ENCODE measurements at places on chromosomes 2 and 18.
A peak's percentile ranks its signal among the peaks of the same experiment; 100 is the strongest.

DNA sequence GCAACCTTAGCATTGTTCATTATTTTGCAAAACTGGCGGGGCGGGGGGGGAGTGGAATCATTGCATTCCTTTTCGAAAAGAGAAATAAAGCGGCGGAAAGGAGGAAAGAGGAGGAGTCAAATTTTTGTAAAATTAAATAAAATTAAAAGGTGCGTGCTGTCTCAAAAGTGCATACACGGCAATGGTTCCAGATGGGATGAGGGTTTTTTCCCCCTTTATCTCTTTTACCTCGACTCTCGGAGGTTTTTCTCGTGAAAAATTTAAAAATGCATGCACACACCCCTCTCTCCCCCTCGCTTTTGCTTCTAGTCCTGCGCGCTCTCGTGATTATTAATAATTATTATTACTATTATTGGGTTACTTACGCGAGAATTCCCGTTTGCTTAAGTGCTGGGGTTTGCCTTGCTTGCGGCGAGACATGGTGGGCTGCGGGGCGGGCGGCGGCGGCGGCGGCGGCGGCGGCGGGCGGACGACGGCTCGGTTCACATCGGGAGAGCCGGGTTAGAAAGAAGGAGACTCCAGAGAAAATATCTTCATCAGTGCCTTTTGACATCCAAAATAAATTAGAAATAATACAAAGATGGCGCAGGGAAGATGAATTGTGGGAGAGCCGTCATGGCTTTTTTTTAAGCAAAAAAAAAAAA, 481 bp downstream of the BCL11A start:
- no peak for DNase-seq

GRCh38 chr18:6370886-6371635, 43.6 kb downstream of the L3MBTL4 start:
- no peak for DNase-seq

DNA sequence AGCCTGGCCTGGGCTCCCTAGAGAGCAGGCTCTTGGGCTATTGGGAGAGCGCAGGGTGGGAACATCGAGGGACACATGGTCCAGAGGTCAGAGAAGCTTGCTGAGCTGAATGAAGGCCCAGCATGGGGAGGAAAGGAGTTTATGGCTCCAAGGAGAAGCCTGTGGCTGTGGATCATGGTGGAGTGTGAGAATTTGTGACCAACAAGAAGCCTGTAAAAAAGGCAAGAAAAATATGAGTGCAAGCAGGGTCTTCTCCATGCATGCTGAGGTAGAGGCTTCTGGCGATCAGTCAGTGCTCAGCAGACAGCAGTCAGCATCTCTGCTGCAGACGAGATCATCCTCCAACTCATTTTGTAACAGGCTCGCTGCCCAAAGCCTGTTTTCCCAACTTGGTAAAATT, 1.3 kb upstream of the SCYGR3 start:
- DNase-seq = no peak

DNA sequence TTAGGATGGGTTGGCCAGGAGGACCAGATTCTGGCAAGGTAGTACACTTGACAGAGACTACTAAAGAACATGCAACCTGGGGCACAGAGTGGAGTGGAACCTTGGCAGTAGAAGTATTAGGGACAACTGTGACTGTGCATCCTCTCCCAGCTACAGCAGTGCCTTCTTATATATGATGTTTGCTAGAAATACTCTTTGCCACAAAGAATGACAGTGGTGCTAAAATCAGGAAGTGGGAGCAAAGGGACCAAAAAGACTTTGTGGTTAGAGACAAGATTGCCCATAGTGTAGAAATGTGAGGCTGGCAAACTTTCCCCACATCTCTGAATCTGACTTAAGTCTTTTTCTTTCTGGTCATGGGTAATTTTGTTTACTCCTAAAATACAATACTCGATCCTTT, 9.4 kb upstream of the SLC38A11 start:
- no peak for DNase-seq

GRCh38 chr2:157986761-157987160, 110.6 kb upstream of the ACVR1 start:
- no peak for DNase-seq

DNA sequence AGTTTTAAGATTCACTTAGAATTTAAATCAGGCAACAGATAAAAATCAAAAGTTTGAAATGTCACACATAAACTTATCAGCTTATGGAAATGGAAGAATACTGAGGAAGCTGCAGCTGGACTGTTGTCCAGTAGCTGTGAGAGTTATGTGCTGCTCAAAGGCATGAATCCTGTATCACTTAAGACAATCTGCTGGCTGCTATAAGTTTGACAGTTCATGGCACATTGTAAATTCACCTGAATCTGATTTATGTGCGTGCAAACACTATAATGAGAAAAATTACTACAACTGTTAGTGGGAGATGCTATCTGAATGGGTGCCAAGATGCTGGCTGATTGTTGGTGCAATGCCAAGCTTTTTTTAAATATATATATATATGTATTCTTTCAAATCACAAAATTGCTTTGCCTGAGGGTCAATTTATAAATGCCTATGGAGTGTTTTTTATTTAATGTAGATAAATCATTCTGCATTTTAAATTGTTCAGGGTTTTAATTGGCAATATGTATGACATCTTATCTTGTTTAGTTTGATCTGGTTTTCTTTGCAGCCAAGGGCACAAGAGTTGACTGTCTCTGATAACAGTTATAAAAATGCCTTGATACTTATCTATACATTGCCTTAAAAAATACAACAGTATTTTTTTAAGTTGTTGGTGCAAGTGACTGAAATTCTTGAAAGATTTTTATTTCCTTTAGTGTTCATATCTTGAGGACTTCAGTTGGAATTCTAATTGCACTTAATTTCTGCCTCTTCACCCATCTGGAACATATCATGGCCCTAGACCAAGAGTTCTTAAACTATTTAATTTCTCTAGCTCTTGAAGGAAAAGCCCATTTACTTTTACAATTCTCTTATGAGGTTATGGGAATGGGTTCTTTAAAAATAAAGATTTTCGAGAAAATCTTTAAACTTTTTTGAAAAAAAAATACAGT, 48.7 kb downstream of the CAVIN2 start:
- no peak for DNase-seq

DNA sequence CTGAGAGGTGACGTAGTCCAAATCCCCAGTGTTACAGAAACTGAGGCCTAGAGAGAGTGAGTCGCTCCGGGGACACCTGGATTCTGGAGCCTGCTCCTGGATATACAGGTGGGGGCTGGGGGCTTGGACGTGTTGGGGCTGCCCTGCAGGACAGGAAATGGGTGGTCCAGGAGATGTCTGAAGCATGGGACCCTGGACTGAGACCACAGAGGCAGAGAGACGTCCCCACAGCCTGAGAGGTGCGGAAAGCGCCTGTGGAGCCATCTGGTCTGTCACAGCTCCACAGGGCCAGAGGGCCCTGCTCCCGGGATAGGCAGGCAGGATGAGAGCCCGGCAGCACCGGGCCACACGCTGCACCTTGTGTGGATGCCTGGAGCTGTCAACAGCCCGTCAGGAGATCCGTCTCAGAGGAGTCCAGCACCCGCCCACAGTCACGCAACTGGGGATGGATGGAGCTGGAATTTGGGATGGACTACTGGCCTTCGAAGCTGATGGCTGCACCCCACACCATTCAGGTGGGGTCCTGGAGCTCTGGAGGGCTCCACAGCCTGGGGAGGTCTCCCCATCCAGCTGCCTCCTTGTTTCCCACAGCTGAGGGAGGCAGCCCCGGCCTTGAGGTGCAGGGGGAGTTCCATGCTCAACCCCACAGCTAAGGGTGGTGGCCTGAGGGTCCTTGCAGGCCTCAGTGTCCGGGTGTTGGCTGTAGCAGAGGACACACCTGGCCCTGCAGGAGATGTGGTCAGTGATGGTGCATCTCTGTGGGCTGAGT, 303.0 kb downstream of the NDUFA10 start:
- no peak for DNase-seq

DNA sequence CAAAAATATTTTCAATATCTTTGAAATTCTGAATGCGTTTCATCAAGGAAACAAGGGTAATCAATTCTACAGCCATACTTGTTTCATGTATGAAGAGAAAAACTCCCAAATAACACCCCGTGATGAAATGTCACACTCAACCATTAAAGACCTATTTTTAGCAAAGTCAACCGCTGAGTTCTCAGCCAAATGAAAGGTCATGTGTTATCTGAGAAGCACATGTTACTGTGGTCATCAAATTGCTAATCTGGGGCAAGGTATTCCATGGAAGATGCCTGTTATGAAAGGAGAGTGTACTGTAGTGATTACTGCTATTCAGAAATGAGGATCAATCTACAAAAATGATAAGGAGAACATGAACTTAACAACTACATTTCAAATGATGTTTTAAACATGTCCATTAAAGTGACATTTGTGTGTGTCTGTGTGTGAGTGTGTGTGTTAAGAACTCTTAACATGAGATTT, 126.7 kb downstream of the BCL2 start:
- DNase-seq = no peak

DNA sequence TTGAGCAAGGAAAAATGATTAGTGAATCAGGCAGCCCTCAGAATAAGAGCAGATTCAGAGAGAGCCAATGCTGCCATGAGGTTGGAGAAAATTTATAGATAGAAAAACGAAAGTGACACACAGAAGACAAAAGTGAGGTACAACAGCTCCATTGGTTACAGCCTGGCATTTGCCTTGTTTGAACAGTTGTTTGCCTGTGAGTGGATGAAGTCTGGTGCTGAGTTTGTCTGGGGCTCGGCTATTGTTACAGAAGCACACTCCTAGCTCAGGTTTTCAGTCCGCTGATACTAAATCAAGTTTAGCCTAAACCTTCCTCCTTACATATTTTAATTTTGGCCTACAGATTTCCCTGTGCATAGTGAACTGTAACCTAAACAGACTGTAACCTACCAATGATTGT, 387.8 kb upstream of the RAB12 start:
- DNase-seq = no peak

GRCh38 chr2:133586978-133587377, 18.7 kb upstream of the NCKAP5 start:
- DNase-seq = no peak

DNA sequence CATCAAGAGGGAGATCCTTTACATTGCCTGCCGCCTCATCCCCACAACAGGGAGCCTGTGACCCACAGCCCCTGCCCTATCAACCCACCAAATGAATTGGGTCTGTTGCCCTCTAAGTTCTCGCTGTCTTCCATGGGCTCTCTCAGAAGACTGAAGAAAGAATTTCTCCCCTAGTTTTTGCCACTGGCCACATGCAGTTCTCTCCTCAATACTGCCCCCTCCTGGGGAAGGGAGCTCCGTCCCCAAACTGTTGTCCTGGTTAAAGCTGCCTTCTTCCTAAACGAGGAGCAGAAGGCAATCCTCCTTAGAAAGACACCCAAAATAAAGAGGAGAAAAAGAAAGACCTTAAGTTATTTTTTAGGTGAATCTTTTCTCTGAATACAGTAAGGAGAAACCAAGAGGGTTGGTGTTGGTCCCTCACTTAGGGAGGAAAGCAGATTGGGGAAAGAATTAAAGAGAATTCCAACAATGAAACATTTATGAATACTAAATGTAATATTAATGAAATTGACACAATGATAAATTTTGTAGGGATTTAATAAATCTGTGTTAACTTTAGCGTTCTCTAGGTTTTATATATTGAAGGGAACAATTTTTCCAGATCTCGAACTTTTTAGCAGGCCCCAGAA, 31.1 kb upstream of the SATB2 start:
- peak; percentile 78 for DNase-seq

- no peak for DNase-seq
These were observed 64.0 kb upstream of the ZEB2 start for GRCh38 chr2:144583741-144584453.

GRCh38 chr2:106116248-106116647, 77.9 kb downstream of the UXS1 start:
- DNase-seq = no peak

DNA sequence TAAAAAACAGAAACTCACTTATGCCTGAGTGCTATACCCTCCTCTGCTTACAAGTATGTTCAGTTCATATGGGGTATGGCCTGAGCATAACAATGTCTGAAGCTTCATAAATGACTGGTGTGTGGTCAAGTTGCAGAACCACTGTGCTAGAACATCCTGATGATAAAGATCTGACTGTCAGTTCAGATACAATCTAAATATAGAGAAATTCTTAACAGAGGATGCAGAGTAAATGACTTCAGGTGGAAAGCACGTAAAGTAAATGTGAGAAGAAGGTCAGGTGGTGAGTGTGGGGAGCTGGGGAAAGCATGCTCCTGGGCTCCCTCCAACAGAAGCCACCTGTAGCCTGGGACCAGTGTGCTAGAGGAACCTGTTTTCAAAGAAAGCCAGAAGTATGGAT, 926.2 kb downstream of the TSN start:
- DNase-seq = no peak

DNA sequence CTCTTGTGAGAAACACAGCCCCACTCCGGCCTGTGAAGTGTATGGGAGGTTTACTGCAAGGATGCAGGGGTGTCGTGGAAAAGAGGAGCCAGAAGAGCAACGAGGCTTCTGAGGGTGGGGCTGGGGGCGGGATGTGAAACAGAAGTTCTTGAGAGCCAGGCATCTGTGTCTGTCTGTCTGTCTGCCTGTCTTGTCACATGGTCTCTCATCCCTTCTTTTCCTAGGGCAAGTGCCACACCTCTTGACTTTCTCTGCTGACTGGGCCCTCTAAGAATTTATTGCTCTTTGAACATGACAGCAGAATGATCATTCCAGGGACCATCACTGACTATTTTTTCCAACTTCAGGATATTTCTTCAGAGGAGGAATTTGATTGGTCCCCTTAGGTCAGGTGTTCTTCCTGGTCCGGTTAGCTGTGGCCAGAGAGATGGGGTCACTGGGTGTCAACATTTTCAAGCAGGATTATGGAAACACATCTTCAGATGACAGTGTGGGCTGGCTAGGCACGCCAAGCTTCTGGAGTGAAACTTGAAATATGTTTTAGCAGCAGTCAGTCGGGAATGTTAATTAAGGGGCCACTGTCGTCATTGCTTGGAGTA, 131.0 kb downstream of the FHOD3 start:
- DNase-seq = no peak

GRCh38 chr2:46270384-46270783, 26.8 kb upstream of the EPAS1 start:
- no peak for DNase-seq

DNA sequence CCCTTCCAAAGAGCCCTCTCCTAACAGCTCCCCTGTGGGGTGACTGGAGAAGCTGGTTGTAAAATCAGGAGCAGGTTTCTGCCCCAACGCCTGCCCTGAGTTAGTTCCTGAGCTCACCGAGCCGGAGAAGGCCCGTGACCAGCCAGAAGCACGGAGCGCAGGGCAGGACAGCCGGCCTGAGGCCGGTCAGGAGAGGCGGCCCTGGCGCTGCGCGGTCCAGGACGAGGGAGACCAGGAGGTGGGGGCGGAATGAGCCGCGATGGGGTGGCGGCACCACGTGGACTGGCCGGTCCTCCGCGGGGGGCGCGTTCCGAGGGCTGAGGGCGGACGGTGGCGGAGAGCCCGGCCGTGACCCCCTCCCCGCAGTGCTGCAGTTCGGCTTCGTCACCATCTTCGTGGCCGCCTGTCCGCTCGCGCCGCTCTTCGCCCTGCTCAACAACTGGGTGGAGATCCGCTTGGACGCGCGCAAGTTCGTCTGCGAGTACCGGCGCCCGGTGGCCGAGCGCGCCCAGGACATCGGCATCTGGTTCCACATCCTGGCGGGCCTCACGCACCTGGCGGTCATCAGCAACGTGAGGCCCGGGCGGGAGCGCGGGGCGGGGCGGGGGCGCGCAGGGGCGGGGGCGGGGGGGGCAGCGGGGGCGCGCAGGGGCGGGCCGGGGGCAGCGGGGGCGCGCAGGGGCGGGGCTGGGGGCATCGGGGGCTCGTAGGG, 29.0 kb downstream of the ANO7 start:
- peak; percentile 95 for DNase-seq
